AG04450 (cell line): ENCODE measurements at places on chromosomes 3 and 15. TPM values are rescaled to one million over a fixed set of nuclear protein-coding genes. Genes with fewer than 3 reads are reported as not detected.

GOLGA8J gene
- not detected in 2 replicates for polyA plus RNA-seq

TEX55 gene
- polyA plus RNA-seq: not detected in 2 replicates

TOMM70 gene
- polyA plus RNA-seq: 40.1 and 53.7 TPM in 2 replicates

DNA sequence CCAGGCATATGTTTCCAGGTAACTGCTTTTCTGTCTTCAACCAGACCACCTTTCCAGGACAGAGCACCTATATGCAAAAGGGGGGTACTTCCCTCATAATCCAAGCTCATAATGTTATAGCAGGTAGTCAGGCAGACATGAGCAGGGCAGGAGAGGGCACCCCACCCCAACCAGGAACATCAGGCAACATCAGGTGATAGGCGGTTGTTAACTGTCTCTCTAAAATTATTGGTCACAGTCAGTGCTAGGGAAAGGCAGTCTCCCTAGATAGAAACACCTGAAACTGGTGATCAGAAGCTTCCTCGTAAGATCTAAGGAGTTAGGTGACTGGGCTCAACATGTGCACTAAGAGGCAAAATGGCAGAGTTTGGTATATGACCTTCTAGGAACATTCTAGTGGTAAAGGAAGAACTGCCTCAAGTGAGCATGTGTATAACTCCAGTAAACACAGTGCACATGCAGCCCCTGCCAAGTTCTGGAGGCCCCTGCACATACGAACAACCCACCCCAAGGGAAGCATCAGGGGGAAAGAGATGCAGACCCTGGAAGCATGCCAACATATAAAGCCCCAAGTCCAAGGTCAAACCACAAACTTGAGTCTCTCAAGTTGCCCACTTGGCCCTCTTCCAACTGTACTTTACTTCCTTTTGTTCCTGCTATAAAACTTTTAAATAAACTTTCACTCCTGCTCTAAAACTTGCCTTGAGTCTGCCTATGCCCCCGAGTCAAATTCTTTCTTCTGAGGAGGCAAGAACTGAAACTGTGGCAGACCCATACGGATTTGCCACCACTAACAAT lies 270.9 kb downstream of the ULK4 start:
- no peak for DNase-seq

DNA sequence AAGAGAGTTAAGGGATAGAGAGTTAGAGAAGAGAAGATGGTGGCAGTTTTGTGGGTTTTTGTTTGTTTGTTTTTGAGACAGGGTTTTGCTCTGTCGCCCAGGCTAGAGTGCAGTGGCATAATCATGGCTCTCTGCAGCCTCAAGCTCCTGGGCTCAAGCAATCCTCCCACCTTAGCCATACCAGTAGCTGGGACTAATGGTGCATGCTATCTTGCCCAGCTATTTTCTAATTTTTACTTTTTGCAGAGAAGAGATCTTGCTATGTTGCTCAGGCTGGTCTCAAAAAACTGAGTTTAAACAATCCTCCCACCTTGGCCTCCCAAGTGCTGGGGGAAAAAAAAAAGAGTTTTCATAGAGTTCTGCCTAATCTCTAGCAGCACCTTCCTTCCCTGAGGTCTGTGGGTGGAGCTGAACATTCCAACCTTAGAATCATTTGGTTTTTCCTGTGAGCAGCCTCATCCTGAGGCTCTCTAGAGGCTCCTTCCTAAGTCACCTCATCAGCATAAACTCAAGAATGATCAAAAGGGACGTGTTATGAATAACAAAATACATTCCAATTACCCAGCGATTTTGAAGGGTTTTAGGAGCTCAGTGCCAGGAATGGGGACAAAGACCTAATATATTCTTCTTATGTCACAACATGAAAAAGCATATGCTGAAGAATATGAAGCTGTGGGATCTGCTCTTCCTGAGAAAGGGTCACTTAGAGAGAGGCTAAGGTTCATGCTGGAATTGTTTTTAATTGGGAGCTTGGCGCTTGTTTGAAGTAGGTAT lies 180.6 kb downstream of the LSAMP start:
- DNase-seq: no peak
